ENCODE measurements at places on chromosomes 5 and 9.

DNA sequence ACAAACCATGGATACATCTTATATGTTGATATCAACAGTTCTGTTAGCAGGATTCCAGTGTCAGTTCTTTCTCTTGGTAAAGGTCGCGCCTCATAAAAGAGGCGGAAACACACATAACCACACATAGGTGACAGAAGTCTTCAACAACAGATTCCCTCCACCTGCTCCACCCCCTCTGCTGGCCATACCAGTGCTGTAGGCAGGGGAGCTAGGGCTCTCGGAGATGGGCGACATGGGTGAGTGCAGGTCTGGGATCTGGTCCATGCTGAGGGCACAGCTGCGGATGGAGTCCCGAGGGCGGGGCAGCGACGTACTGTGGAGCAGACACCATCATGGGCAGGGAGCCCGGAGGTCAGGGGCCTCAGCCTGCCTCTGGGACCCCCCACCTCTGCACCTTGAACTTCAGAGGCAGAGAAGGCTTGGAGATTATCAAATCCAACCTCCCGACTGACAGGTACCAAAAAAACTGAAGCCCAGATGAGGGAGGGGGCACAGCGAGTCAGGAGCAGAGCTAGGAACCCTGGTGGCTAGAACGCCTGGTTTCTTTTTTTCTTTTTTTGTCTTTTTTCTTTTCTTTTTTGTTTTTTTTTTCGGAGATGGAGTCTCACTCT, 12.0 kb upstream of the TOR2A start:
- DNase-seq: no peak

GRCh38 chr5:172005708-172006320, 624 bp downstream of the FBXW11 start:
- DNase-seq: no peak

- no peak for DNase-seq
Observed at GRCh38 chr9:103082494-103082893, 87.4 kb downstream of the CYLC2 start.

DNA sequence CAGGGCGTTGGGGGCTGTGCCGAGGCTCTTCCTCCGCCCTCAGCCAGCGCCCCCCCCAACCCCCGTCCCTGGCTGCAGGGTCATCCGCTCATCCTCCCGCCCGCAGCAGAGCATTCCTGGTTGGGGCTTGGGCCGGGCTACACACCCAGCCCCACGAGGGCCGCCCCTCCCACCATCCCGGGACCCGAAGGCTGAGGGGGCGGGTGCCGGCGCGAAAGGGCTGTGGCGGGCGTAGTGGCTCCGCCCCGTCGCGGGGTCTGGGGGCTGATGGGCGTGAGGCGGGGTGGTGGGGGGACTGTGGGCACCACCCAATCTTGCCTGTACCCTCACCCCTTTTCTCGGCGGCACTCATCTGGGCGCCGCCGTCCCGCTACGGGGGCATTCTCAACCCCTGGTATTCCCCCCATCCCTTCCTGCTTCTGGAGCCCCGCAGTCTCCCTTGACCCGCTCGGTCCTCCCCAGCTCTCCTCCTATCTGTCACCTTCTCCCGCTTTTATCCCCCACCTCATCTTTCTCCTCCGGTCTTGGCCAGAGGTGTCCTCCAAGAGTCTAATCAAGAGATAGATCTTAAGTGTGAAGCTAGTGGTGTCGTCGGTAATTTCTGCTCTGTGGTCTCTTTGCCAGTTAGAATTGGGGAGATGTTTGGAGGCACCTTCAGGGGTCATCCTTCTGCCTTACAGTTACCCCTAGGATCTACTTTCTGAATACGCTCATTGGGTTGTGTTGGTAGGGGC, 1.6 kb downstream of the FER start:
- DNase-seq: peak; percentile 24

- DNase-seq: no peak
Observed at GRCh38 chr9:90629991-90630390, 12.6 kb downstream of the DIRAS2 start.

DNA sequence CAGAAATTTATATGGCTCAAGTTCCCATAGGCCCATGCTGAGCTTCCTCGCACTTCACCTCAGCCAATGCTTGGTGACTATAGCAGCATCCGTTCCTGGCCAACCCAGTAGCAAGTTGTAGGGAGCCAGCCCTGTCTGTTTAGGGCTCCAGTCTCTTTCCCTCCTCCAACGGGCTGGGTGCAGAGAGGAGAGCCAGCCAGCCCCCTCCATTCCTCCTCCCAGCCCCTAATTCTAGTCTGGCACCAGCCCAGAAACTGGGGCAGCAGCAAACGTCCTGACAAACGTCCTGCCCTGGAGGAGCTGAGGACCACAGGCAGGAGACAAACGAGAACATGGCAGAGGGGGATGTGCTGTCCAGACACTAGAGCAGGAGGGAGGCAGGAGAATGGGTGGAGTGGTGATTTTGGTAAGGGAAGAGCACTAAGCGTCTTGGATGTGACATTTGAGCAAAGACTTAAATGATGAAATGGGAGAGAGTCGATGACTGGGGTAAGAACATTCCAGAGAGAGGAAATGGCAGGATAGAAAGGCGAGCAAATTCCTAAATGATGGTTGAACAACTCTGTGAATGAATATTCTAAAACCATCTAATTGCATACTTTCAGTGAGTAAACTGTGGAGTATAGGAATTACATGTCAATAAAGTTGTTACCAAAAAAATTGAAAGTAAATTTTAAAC, 222.5 kb upstream of the DAPK1 start:
- DNase-seq: no peak

Measured in hematopoietic multipotent progenitor cell (in vitro differentiated cells).